ENCODE measurements at places on chromosomes 3 and 15.
A peak's percentile ranks its signal among the peaks of the same experiment; 100 is the strongest.

- no peak for DNase-seq
These were observed 15.0 kb downstream of the CACNA2D3 start for GRCh38 chr3:54137311-54137710.

DNA sequence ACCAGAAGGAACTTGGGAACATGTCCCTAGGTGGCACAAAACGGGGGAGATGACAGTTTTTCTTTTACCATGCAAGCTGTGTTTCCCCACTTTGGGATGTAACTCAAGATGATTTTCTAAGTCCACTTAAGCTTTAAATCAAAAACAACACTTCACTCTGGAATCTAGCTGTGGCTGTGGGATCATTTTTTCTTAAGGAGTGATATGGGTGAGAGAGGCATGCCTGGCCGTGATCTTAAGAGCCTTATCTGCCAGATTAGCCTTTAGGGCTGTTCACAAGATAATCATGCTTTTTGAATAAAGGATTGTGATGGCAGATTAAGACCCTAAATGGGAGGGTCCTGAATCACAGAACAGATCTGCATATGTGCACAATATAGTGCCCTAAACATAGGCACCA, 384.8 kb upstream of the SEMA6D start:
- no peak for DNase-seq

- no peak for DNase-seq
These were observed 40.2 kb downstream of the CMTM8 start for GRCh38 chr3:32278714-32279113.

DNA sequence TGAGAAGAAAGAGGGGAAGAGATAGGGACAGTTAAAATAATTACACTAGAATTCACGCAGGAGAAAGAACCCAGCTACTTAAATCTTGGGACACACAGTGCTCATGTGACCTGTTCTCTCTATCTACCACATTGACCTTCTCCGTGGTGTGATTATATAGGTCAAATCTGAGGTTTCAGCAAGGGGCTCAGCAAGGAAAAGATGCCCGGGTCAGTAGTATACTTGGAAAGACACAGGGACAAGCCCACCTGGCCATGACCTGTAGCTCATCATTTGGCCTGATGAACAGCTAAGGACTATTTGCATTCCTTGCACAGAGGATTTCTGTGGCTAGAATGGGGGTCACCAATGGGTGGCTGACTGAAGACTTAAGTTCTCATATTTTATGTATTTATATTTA, 71.9 kb downstream of the SSR3 start:
- DNase-seq: no peak

GRCh38 chr3:152587861-152588260, 247.1 kb upstream of the P2RY1 start:
- no peak for DNase-seq

DNA sequence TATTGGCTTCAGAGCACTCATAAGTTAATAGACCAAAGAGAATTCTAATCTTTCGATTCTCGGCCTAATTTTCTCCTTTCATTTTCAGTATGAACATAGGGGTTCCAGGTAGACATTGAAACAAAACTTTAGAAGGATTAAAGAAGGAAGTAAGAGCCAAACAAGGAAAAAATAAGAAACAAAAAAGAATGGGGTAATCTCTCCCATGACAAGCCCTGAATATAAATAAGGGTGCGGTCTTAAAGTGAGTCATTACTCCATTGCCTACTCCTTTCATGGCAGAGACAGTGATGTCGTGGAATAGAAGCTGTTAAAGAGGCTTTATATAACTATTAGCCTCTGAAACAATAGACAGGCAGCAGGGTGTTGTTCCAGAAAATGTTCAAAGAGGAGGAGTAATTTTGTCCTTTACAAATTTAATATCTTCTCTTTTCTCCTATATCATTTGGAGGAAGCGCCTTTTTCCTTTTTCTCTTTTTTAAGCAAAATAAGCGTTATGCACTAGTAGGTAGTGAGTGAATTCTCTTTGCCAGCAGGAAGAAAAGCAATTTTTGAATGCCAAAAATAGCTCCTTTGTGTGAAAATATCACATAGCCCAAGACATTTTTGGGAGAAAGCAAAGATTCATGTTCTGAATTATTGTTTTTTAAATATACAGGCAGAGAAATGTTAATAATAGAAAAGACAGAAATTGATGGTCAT, 607.9 kb upstream of the KCNMB2 start:
- no peak for DNase-seq

GRCh38 chr3:18758047-18758704, 333.0 kb upstream of the SATB1 start:
- DNase-seq: peak; percentile 18

- DNase-seq: no peak
These were observed 546 bp downstream of the TRIM59 start for GRCh38 chr3:160448845-160449635.

GRCh38 chr3:124383846-124384466, 346.3 kb upstream of the UMPS start:
- no peak for DNase-seq

DNA sequence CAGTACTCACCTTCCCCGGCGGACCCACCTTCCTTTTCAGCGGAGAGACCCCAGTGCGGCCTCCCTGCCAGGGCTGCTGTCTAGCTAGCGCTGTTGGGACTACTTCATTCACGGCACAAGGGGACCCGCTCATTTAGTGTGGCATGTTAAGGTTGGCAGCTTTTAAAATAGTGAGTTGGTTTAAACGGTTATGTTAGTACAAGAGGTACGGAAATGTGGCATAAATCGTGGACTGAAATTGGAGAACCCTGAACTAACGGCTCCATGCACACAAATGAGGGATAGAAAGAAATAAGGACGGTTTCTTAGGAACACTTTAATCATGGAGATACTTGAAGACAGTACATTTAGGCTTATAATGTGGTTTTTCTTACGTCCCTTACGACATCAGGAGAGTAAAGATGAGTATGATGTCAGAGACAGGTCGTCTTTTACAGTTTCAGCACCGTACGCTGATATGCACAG, 752 bp downstream of the CEP63 start:
- no peak for DNase-seq

DNA sequence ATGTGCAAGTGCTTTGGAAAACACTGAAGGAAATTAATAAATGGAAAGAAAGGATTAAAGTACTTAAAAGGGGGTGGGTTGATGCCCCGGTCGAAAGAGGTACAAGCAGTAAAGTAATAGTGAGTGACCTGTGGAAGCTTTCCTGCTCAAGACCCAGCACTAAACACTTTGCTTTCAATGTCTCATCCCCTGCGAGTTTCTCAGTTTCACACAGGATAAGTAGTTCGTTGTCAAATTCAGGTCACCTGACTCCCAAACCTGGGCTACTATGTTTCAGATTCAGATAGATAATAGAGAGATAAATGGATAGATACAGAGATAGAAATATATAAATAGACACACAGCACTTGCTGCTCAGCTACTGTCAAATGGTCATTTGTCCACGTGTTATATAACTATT, 19.6 kb downstream of the STAC start:
- no peak for DNase-seq

GRCh38 chr3:126107203-126107939, 23.4 kb upstream of the SLC41A3 start:
- DNase-seq: no peak

DNA sequence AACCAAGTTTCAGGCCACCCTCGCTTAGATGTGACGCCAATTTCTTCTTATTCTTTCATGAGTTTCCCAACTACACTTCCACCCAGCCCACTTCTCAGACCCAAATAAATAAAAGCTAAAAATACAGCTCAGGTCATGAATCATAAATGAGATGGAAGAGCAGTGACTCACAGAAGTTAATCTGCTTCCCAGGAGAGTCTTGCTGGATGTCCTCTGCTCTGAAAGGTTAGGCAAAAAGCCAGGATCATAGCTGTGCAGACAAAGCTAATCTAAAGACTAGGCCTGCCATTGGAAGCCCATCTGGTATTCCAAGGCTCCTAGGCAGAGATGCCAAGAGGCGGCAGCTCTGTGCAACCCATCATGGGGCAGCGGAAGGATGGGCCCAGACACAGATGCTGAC, 24.1 kb downstream of the SHC4 start:
- DNase-seq: no peak

- no peak for DNase-seq
These were observed 33.0 kb upstream of the DENND4A start for GRCh38 chr15:65824941-65825544.

GRCh38 chr15:85793641-85794597, 806 bp downstream of the KLHL25 start:
- no peak for DNase-seq

DNA sequence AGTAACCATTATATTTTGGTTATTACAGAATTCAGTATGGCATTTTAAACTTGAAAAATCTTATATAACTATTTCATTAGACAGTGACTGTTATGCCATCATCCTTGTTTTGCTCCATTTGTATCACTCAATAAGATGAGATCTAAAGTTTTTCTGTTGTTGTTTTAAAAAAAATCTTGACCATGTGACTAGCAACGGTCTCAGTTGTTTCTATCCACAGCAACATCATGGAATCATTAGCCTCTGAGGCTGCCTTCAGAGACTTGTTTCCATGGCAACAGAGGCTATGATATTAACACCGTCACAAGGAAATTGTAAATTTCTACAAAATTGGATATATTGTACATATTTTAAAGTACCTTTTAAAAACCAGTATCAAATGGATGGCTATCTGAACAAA, 129.8 kb downstream of the DLG1 start:
- DNase-seq: no peak

DNA sequence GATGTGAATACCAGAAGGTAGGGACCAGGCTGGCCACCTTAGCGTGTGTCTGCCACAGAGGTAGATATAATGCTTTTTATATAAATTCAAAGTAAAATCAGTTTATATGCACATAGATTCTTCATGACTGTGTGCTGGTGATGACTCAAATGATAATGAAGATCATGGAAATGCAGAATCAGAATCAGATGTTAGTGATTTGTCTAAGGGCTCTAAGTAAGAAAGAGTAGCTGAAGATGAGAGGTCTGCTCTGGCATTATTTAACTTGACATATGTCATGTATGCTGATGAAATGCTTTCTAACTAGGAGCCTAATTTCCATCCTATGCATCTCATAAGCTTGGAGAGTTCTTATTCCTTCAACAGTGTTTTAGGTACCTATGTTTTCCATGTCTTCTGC, 50.3 kb upstream of the DPH6 start:
- no peak for DNase-seq

DNA sequence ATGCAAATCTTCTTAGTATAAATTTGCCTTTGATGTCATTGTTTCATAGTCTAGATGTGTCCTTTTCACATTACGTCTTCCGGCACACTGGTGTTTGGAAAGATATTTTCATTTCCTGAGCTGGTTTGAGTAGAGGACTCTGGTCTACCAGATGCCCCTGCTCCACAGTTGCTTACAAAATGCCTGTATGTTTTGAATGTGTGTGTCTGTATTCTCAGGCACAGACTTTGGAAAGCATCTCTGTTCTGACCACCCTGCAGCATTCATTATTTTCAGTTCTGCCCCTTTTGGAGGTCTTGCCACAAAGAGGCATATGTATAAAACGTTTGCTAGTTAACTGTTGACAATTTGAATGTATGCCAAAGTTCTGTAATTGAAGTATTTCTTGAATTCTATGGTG, 236.0 kb upstream of the GOLIM4 start:
- DNase-seq: no peak

All from NCI-H1092 (cell line).